ENCODE measurements at places on chromosomes 12 and 14.

- DNase-seq = no peak
Observed at GRCh38 chr14:24938593-24938992, 111.4 kb downstream of the STXBP6 start.

GRCh38 chr12:55850893-55851292 lies 8.2 kb upstream of the MMP19 start:
- DNase-seq = no peak

- no peak for DNase-seq
Observed at GRCh38 chr14:76917158-76917596, 91.0 kb downstream of the LRRC74A start.

DNA sequence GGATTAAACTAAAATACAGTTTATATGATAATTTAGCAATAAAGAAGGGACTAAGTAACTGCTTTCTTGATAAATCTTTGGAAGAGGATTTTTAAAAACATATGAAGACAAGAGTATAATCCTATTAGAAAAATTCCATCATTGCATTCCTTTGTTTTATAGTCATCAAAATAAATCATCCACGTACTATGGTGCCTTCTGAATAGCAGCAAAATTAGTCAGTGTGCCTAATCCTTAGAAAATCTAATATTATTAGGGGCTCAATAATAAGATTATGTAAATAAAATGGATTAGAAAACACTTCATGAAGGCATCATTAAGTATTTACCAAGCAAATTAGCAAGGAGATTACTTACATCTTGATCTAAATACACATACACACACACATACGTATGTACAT lies 102.1 kb downstream of the KCNH5 start:
- DNase-seq = no peak

- no peak for DNase-seq
Observed at GRCh38 chr12:120739821-120740613, 14.4 kb downstream of the ACADS start.

DNA sequence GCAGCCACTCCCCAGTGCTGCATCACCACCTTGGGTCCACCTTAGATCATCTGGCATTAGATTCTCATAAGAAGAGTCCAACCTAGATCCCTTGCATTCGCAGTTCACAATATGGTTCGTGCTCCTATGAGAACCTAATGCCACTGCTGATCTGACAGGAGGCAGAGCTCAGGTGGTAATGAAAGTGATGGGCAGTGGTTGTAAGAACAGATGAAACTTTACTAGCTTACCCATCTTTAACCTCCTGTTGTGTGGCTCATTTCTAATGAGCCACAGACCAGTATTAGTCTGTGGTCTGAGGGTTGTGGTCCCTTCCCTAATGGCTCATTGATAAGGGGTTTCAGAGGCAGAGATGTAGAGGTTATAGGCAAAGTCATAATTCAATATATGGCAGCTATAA lies 615.9 kb upstream of the MIS18BP1 start:
- DNase-seq = no peak

DNA sequence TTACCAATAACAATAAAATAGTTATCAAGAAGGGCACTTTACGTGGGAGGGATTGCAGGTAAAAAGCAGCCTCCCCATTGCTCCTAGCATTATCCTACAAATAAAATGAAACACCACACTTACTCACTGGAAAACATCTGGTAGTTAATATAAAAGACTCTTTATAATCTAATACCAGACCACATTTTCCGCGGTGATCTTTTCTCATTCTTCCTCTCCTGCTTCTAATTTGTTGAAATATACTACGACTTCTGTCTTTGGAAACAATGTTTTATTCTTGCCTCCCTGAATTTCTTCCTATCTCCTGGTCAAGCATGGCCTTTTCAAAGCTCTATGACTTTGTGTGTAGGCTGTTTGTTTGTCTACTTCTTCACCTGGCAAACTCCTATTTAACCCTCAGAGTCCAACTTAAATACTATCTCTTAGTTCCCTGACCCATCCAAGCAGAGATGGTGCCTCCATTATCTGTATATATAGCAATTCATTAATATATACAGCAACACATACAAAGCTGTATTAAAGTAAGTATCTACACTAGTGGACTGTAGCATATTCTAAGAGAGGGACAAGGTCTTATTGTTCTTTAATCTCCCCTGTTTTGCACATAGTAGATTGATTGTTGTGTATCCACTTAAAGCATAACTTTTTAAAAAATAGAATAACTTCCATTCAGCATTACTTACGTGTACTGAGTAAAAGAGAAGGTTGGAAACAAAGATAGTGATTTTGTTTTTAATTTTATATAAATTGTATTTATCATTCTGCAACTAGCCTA lies 228.3 kb downstream of the CEP128 start:
- no peak for DNase-seq

GRCh38 chr12:117521867-117522266 lies 160.4 kb upstream of the NOS1 start:
- DNase-seq = no peak

DNA sequence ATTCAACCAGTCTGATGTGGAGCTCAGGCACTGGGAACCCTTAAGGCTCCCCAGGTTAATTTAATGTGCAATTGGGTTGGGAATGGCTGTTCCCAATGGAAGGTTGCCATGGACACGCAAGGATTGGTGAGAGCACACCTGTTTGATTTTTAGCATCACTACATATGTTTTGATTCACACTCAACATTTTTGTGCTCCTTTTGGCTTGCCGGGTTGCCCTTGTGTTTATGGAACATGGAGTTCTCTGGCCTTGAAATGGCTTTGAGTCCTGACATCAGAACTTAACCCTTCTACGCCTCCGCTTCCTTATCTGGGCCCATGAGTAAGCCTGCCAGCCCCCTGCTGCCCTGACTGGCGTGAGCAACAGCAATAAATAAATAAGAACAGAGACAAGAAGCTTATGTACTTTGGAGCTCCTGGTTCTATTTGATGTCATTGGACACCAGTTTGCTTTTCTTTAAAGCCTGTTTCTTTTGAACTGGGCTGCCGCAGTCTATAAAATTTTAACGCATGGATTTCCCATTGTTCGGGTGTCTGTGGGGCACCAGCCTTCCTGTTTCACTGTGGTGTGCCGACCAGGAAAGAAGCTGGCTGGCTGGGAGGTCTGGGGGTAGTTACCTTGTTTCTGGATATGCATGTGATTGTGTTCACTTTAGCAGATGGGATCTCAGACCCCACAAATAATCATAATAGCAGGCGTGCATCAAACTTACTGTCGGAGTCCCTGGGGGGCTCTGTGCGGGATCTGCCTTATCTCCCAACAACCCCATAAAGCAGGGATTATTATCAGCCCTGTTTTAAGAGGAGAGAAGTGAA lies 27.8 kb downstream of the TBX3 start:
- no peak for DNase-seq

DNA sequence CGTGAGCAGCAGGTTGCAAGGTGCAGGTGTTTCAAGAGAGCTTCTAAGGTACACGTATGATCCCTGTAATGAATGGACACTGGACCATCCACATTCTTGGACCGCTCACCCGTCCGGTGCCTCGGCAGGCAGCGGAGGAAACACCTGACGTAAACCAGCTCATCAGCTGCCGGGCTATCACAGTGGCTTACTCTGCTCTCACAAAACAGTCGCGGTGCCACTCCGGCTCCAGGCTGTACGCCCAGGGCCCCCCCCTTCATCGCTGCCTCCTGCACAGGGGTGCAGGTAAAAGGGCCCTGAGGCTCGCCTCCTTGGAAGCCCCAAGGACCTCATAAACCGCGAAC lies 436 bp downstream of the VPS33A start:
- peak; percentile 54 for DNase-seq

DNA sequence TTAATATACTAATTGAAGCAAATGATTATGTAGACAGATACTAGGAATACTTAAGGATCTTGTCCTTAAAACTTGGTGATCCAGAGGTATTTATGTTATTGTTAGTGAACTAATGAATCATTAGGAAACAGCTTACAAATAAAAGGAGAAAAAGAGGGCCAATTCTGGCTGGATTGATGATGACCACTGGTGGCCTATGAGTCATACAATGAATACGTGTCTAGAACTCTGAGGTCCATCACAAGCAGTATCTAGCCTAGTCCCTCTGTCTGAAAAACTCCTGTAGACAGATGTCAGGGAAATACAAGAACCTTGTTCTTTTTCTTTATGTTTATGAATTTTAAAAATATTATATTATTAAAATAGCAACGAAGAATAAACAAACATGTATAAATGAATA lies 51.7 kb upstream of the RTL1 start:
- no peak for DNase-seq

- DNase-seq = no peak
Observed at GRCh38 chr12:121942145-121942718, 23.8 kb downstream of the CFAP251 start.

GRCh38 chr12:13978876-13979275 lies 2.5 kb downstream of the GRIN2B start:
- DNase-seq = no peak

- no peak for DNase-seq
Observed at GRCh38 chr14:102234331-102235264, 70.4 kb downstream of the MOK start.

- DNase-seq = no peak
Observed at GRCh38 chr14:59229653-59230406, 41.4 kb downstream of the DAAM1 start.

GRCh38 chr12:93020631-93021597 lies 91.8 kb upstream of the EEA1 start:
- no peak for DNase-seq

DNA sequence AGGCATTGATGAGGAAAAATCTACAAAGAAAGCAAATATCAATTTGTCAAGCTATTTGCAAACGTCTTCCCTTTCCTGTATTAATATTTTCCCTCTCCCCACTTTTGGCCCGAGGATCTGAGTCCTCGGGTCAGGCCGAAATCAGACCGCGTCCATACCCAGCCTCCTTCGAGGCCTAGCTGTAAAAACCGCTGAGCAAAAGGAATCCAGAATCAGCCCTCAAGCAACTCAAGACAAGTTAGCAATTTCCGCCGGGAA lies 353 bp upstream of the MAPK1IP1L start:
- DNase-seq = no peak

GRCh38 chr14:32417956-32418552 lies 89.0 kb downstream of the AKAP6 start:
- DNase-seq = no peak

DNA sequence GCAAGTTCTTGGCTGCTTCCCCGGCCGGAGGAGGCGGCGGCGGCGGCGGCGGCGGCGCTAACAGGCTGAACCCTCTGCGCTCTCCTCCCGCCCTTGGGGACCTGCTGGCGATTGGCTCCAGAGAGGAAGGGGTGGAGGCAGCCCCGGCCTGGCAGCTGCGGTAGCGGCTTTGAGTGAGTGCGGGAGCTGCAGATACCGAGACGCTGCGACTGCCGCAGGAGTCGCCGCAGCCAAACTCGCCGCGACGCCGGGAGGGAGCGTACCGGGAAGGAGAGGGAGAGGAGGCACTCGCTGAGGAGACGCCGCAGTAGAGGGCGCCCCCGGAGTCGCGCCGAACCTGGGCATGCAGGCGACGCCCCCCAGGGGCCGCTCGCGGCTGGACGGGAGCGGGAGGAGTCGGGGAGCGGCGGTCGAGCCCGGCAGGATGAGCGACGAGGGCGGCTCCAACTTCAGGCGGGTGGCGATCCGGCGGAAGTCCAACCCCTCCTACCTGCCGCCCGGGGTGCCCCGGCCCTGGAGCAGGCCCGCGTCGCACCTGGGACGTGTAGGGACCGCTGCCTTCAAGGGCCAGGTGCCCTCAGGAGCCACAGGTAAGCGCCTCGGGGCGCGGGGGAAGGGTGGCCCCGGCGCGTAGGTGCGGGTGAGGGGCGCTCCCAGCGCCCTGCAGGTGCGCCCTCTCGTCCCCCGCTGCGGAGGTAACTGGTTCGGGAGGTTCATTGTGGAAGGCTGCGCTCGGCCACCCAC lies at the start of gene FGD4:
Gene FGD4 (plus strand): TSS at position 189 of the 744 bp plus-strand sequence.
- DNase-seq = peak; percentile 51

- no peak for DNase-seq
Observed at GRCh38 chr14:83994020-83994419, 1535.9 kb upstream of the FLRT2 start.

DNA sequence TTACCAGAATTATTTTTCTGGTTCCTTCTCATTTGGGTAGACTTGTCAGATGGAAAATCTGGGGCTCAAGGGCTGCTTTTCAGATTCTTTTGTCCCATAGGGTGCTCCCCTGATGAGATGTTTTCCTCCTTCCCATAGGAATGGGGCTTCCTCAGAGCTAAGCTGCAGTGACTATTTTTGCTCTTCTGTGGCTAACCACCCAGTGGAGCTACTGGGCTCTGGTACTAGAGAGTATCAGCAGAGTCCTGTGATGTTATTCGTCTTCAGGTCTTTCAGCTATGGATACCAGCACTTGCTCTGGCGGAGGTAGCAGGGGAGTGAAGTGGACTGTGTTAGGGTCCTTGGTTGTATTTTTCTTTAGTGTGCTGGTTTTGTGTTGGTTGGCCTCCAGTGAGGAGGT lies 716.1 kb upstream of the LMO3 start:
- DNase-seq = no peak

GRCh38 chr14:52789118-52789517 lies 2.3 kb downstream of the GNPNAT1 start:
- DNase-seq = no peak

- DNase-seq = no peak
Observed at GRCh38 chr14:69924201-69924600, 45.0 kb downstream of the SMOC1 start.

DNA sequence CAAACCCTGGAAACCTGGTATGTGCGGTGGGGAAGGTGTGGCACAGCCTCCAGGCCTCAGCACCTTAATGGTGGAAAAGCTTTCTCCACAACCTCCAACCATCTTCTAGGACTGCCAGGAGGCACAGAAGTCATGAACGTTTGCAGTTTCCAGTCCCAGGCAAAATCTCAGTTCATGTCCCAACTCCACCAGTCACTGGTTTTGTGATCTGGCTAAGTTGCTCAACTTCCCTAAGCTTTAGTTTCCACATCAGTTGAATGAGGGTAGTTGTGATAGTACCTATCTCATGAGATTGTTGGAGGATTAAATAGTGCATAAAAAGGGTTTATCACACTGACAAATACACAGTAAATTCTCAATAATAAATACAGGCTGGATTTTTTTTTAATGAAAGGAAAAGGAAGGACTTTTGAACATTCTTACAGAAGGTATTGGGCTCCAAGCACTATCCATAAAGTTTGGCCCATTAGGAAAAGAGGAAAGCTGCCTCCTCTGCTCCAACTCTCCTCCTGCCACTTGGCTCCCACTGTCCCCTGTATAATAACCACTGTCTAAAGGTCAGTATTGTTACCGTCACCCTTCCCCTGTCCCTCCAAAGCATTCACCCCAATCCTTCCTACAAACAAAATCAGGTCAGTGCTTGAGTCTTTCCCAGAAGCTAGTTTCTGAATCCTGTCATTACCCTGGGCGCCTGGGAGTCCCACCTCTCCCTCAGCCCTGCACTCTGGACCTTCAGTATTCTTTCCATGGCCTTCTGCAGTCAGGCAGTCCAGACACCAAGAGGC lies 6.3 kb downstream of the PCK2 start:
- DNase-seq = no peak

GRCh38 chr12:79689061-79689476 lies 1.7 kb downstream of the PAWR start:
- no peak for DNase-seq
